Smooth muscle cell of trachea (primary cell): ENCODE measurements at places on chromosomes 5 and 9. TPM values are rescaled to one million over a fixed set of nuclear protein-coding genes. Genes with fewer than 3 reads are reported as not detected.

Gene RLN2
- not detected in 2 replicates for total RNA-seq

Gene MEIKIN
- not detected in 2 replicates for total RNA-seq

Gene C7
- 0.15 and 0.83 TPM in 2 replicates for total RNA-seq

Gene AIF1L
- 3.1 and 6.8 TPM in 2 replicates for total RNA-seq

Gene PDGFRB
- 126 and 239 TPM in 2 replicates for total RNA-seq
